ENCODE measurements at places on chromosomes 12 and 14. TPM values are rescaled to one million over a fixed set of nuclear protein-coding genes. Genes with fewer than 3 reads are reported as not detected.

The SAV1 gene
- total RNA-seq: 39.3 TPM

The WNT1 gene
- not detected for total RNA-seq

The RNASE2 gene
- 6.0 TPM for total RNA-seq

The LYSET gene
- total RNA-seq: 43.9 TPM

The AQP2 gene
- not detected for total RNA-seq

The NOVA1 gene
- 3.4 TPM for total RNA-seq

The C12orf60 gene
- total RNA-seq: 0.77 TPM

The SCFD1 gene
- total RNA-seq: 73.8 TPM

The KRT86 gene
- 0.74 TPM for total RNA-seq

The GAS2L3 gene
- total RNA-seq: 19.4 TPM

The LMNTD1 gene
- 2.6 TPM for total RNA-seq

The GALNT9 gene
- total RNA-seq: not detected

The HOXC10 gene
- total RNA-seq: not detected

The DEPDC4 gene
- 2.0 TPM for total RNA-seq

The CISTR gene
- not detected for total RNA-seq

The STON2 gene
- 34.3 TPM for total RNA-seq

The TUBA1A gene
- 120 TPM for total RNA-seq

The MYF5 gene
- total RNA-seq: not detected

The MUCL1 gene
- not detected for total RNA-seq

The NKX2-1 gene
- total RNA-seq: 180 TPM

The IL23A gene
- 0.56 TPM for total RNA-seq

The TCL1A gene
- not detected for total RNA-seq

The PIANP gene
- total RNA-seq: 0.18 TPM

The SLC24A4 gene
- total RNA-seq: 3.5 TPM

The TAS2R8 gene
- not detected for total RNA-seq

The DNAI7 gene
- 6.7 TPM for total RNA-seq

The C12orf42 gene
- not detected for total RNA-seq

The TCL1B gene
- total RNA-seq: not detected

The TUBA1C gene
- 96.0 TPM for total RNA-seq

The GPRC5D gene
- total RNA-seq: not detected

The MMP17 gene
- total RNA-seq: 2.5 TPM

The C1S gene
- total RNA-seq: 280 TPM

The PRH2 gene
- total RNA-seq: not detected

The EXOC3L4 gene
- total RNA-seq: 3.6 TPM

The HPD gene
- 2.5 TPM for total RNA-seq

The KRT74 gene
- not detected for total RNA-seq

The PIWIL1 gene
- not detected for total RNA-seq

The KRT83 gene
- total RNA-seq: not detected

The NFATC4 gene
- 37.0 TPM for total RNA-seq

The GABARAPL1 gene
- 108 TPM for total RNA-seq

The POTEM gene
- not detected for total RNA-seq

The DCAF5 gene
- total RNA-seq: 54.5 TPM

The ASPG gene
- 4.6 TPM for total RNA-seq

The ERBB3 gene
- 80.5 TPM for total RNA-seq

The TAS2R14 gene
- total RNA-seq: 1.2 TPM

The CAMKK2 gene
- total RNA-seq: 40.4 TPM

The GYS2 gene
- not detected for total RNA-seq

The ANO2 gene
- total RNA-seq: 22.2 TPM

The COX8C gene
- not detected for total RNA-seq

The CCDC196 gene
- total RNA-seq: not detected

The CYP27B1 gene
- 1.1 TPM for total RNA-seq

The KRT78 gene
- not detected for total RNA-seq

The ANKRD33 gene
- not detected for total RNA-seq

The DBX2 gene
- total RNA-seq: 0.12 TPM

The SYNDIG1L gene
- 1.6 TPM for total RNA-seq

The PIGH gene
- 17.2 TPM for total RNA-seq
